Activated CD4-positive, CD25-positive, alpha-beta regulatory T cell treated with anti-CD3 and anti-CD28 coated beads, Interleukin-2, amount 50 U/mL, for 72 hours (primary cell): ENCODE measurements at places on chromosomes 4 and X.

- no peak for DNase-seq
Observed at GRCh38 chr4:131081069-131081468, 1985.1 kb downstream of the C4orf33 start.

GRCh38 chrX:111348429-111348828 is 63.6 kb downstream of the DCX start:
- DNase-seq: no peak

DNA sequence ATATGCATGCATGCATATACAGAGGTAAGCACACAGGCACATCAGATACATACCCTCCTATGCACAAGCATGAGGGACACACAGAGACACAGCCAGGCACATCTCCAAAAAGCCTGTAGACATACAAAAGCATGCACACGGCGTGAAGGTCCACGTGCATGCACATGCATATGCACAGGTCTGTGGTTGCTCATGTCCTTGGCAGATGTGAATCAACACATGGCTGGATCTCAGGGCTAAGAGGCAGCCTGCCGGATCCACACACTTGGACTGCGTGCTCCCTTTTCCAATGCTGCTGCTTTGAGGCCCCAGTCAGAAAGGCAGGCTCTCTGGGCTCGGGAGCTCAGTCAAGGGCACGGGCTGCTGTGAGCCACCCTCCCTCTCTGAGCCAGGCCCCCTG is 3.6 kb downstream of the STARD8 start:
- no peak for DNase-seq

GRCh38 chrX:112967903-112968302 is 127.3 kb upstream of the AMOT start:
- no peak for DNase-seq

GRCh38 chr4:16745009-16745635 is 153.3 kb downstream of the LDB2 start:
- no peak for DNase-seq

- no peak for DNase-seq
Observed at GRCh38 chr4:38894322-38894982, 26.8 kb downstream of the FAM114A1 start.

DNA sequence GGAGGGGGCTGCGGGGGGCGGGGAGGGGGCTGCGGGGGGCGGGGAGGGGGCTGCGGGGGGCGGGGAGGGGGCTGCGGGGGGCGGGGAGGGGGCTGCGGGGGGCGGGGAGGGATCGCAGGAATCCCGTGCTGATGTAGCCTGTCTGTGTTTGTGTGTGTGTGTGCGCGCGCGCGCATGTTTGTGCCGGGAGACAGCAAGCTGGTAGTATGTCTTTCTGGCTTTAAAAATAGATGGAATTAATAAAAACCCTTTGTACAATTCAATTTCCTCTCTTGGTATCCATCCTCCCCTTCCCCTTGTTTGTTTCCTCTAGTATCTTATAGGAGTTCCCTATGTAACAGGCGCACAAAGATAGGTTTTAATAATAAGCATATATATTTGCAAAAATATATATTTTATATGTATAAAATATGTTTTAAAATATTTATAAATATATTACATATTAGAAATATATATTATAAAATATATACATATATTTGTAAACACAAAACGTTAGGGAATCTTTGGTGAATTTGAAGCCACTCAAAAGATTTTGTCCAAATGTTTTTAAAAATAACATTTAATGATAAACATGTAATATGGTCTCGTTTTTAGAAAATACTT is 782 bp downstream of the ARHGAP24 start:
- DNase-seq: no peak

DNA sequence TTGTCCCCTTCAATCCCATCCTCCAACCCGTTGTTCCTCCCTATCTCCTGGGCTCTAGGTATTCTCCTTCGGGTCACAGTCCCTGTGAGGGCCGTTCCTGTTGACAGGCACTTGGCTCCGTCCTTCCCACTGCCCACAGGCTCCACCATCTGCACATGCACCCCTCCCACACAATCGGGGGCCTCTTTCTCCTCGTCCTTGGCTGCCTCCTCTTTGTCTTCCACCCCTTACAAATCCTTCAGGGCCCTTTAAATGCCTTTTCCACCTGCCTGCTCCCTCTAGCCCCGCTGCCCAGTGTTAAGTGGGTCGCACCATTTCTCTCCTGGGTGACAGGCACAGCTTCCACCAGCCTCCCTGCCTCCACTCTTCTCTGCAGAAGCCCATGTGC is 2.7 kb upstream of the AVPR2 start:
- DNase-seq: no peak

GRCh38 chr4:165613581-165613980 is 234.8 kb downstream of the CPE start:
- no peak for DNase-seq

DNA sequence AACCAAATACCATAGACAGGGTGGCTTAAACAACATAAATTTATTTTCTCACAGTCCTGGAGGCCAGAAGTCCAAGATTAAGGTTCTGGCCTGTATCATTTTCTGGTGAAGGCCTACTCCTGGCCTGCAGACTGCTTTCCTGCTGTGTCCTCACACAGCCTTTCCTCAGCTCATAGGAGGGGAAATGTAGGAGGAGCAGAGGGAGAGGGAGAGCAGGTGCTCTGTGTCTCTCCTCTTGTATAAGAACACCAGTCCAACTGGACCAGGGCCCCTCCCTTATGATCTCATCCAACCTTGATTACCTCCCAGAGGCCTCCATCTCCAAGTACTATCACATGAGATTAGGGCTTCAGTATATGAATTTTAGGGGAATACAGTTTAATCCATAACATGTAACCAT is 34.3 kb downstream of the RAPGEF2 start:
- no peak for DNase-seq

DNA sequence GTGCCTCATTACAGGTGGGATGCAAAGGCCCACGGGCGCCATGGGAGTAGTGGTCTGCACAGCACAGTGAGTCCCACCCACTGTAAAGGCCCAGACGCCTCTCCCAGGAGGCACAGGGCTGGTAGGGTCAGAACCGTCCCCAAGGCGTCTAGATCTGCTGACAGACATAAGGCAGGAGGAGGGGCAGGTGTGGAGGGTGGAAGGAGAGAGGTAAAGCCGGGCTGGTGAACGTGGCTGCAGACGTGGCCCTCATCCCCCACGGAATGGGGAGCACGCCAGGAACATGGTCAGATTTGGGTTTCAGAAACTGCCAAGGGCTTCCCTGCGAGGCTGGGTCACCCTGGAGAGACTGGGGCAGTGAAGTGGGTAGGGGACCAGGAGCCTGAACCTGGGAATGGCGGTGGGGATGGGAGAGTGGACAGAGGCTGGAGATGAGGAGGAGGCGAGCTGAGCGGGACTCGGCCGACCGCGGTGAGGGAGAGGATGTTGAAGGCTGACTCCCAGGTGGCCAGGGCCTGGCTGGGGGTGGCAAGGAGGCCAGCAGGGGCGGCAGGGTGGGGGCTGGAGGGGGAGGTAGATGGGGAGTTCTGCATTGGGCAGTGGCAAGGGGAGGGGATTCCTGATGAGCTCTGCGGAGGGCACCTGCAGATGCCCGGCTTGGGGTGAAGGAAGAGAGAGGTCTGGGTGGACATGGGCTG is 184.9 kb downstream of the AFAP1 start:
- no peak for DNase-seq

DNA sequence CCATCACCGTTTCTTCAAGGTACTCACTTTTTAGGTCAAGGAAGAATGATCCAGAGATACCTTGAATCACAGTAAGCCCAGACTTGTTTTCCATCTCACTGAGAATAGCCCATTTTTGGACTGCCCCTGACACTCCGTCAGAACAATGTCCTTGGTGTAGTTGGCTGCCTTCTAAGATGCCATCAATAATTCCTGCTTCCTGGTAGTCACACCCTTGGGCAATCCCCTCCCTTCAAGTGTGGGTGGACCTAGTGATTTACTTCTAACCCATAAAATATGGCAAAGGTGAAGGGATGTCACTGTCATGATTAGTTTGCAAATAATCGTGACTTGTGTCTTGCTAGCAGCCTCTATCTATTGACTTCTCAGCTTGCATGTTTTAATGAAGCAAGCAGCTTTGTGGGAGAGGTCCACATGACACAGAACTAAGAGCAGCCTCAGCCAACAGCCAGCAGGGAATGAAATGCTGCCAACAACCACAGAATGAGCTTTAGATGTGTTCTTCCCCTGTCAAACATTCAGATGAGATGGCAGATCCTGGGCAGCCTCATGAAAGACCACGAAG is 20.0 kb upstream of the KLHL34 start:
- DNase-seq: no peak

- DNase-seq: no peak
Observed at GRCh38 chr4:108473163-108473720, 147.1 kb upstream of the RPL34 start.

GRCh38 chr4:108601532-108601931 is 18.8 kb upstream of the RPL34 start:
- DNase-seq: no peak

GRCh38 chrX:45479196-45479834 is 278.6 kb upstream of the DIPK2B start:
- DNase-seq: no peak

GRCh38 chr4:134807231-134807745 is 605.7 kb upstream of the PABPC4L start:
- no peak for DNase-seq

GRCh38 chr4:139144911-139145551 is 32.0 kb downstream of the ELF2 start:
- no peak for DNase-seq

- no peak for DNase-seq
Observed at GRCh38 chr4:21113496-21114223, 413.4 kb downstream of the PACRGL start.

- DNase-seq: no peak
Observed at GRCh38 chr4:37873386-37873785, 17.5 kb upstream of the TBC1D1 start.

GRCh38 chr4:51895158-51895557 is 52.2 kb downstream of the DCUN1D4 start:
- DNase-seq: no peak

- no peak for DNase-seq
Observed at GRCh38 chrX:74179071-74179470, 124.9 kb upstream of the ZCCHC13 start.

DNA sequence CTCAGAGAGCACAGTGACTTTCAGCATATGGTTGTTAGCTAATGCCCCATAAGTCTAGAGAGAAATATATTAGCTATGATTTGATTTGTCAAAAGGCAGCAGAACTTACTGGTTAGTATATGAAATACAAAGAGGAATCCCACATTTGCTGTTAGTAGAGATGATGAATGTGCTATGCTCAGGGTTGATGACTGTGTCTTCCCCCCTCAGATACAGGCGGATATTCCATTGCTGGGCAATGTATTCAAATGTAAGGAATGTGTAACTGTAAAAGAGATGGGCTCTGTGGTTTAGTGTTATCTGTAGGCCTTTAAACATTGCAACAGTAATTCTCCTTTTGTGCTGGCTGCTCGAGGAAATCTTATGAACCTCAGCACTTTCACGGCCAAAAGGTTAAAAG is 528.9 kb upstream of the ARX start:
- DNase-seq: no peak

DNA sequence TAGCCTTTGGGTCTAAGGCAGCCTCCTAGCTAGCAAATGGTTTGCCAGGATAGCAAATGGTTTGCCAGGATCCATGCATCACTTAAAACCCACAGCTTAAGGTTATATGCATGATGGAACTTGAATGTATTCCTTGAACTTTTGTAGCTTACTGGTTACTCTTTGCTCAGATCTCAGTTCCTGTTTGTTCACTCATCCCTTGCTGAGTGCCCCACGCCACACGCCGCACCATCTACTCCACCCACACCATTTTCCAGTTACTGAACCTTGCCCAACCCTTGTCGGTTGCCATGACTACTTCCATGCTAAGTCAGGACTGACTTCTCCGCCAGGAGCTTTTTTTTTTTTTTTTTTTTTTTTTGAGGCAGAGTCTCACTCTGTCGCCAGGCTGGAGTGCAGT is 29.5 kb upstream of the XIAP start:
- no peak for DNase-seq

DNA sequence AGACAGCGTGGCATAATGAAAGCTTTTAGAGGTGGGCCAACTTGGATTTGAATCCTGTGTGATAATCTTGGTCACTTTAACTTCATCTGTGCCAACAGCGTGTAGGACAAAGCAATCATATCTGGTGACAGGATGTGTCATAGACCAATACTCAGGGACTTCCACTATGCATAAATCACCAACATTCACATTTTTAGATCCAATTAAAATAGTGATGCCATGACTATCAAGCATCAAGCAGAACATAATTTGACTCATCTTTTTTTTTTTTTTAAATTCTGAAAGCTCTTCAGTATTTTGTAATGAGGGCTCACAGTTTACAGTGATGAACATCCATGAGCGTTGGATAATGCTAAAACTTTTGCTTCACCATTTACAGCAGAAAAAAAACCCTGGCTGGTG is 27.3 kb upstream of the RAPGEF2 start:
- DNase-seq: no peak

- DNase-seq: no peak
Observed at GRCh38 chrX:132676561-132677186, 187.8 kb upstream of the MBNL3 start.

GRCh38 chr4:4426511-4427120 is 39.7 kb downstream of the NSG1 start:
- DNase-seq: no peak

- DNase-seq: no peak
Observed at GRCh38 chrX:37867536-37868153, 20.3 kb upstream of the DYNLT3 start.

DNA sequence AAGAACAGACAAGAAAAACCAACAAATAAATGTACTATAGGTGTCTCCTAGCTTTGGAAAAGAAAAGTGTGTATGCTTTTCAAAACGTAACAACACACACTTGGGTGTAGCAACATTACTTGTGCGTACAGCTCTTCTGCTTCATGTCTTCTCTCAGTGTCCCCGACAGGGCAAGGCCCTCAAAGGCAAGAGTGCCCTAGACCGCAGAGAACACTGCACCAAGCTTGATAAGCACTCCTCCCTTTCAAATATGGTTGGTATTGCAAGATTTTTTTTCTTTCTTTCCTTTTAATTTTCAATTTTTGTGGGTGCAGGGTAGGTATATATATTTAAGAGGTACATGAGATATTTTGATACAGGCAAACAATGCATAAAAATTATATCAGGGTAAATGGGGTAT is 106.8 kb downstream of the EIF4E start:
- DNase-seq: no peak
